ENCODE measurements at places on chromosomes 6 and 20. TPM values are rescaled to one million over a fixed set of nuclear protein-coding genes. Genes with fewer than 3 reads are reported as not detected.
A peak's percentile ranks its signal among the peaks of the same experiment; 100 is the strongest.

MICA gene
- total RNA-seq: 34.9 TPM

OLIG3 gene
- total RNA-seq: not detected

SIRPB1 gene
- 0.11 TPM for total RNA-seq

SIRPD gene
- not detected for total RNA-seq

ZBTB22 gene
- 11.2 TPM for total RNA-seq

RSPH3 gene
- 5.2 TPM for total RNA-seq

- peak; percentile 87 for DNase-seq
Observed at GRCh38 chr20:46283426-46284039, 24.8 kb downstream of the CDH22 start.

DNA sequence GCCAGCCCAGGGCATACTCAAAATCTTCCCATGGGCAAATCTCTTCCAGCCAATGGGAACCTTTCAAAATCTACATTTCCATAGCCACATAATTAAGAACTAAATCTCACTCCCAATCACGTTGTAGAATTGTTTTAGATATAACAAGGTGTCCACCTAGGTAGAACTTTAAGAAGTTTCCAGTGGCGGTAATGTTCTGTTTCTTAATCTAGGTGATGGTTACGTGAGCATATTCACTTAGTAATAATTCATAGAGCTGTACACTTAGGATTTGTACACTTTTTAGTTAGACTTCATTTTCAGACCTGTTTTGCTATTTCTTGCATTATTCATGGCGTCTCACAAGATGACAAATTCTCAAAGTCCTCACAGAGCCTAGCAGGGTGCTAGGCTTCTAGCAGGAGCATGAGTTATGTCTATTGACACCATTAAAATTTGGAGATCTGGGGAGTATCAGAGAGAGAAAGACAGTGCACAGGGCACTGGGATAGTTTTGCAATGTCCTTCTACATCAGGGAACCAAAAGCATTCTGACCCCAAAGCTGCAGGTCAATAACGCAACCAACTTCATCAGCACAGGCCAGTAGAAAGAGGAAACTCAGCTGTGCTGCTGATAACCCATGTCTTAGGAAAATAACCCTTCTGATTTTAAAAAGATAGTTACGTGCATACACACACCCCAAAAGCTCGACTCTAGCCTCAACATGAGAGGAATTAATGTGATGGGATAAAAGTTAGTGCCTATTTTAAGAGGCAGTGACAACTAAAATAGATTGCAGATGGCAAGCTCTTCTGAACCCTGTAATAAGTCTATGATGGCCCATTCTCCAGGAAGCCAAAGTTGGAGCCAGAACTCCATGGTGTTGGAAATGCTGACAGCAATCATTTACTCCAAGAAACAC is 518.1 kb upstream of the JARID2 start:
- DNase-seq: no peak

DNA sequence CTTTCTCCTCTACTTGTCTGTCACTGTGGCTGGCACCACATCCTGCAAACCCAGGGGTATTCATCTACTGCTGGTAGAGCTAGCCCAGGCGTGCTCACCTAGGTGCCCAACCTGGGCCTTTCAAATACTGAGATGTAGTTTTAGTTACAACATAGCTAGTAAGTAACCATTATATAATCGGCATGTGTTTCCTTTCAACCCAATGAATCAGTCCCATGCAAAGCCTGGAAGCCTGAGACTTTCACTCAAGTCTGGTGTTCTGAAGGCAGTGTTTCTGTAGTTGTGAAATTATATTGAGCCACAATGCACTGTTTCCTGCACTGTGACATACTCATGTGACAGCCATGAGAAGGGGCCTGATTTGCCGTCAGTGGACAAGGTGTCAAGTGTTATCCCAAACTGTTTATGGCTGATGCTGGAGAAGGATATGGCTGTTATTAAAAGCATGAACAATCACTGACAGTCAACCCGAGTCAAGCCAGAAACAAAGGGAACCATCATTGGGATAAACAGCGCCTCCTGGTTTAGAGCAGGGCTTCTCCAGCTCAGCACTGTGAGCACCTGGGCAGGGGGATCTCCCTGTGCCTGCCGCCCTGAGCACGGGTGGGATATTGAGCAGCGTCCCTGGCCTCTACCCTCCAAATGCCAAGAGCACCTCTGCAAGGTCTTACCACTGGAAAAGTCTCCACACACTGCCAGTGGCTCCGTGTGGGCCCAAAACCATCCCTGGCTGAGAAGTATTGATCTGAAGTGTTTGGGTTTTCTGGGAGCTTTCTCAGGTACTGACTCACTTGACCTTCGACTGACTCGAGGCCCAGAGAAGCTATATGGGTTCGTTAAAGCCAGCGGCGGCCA is 1.6 kb downstream of the PSMA7 start:
- DNase-seq: no peak

- peak; percentile 6 for DNase-seq
Observed at GRCh38 chr6:123804014-123804786, 535 bp downstream of the NKAIN2 start.

DNA sequence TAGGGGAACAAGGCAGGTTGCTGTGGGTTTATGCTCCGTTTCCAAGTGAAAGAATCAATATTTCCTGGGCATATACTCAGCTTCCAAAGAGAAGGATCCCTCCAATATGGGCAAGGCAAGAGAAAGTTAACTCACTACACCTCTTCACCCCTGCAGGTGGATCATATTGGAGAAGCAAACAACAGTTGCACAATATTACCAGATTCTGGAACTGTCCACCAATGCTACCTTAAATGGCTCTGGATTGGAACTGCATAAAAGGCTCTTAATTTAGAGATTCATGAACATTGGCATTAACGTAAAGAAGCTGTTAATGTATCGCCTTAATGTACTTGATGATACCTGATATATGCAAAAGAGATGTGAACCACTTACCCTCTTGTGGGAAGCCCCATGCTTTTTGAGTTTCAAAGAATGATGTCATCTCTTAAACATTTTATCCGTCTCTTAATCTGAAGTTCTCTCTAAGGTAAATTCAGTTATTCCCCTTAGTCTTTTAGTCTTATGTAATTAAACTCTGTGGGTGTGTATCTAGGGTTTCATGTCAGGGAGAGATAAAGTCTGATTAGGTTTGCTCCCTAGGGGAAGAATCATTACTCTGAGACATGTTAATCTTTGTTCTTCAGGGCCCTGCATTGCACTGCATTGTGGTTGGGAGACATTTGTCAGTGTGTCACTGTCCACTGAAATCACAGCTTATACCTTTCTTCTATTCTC is 99.5 kb downstream of the PHACTR1 start:
- peak; percentile 51 for DNase-seq

DNA sequence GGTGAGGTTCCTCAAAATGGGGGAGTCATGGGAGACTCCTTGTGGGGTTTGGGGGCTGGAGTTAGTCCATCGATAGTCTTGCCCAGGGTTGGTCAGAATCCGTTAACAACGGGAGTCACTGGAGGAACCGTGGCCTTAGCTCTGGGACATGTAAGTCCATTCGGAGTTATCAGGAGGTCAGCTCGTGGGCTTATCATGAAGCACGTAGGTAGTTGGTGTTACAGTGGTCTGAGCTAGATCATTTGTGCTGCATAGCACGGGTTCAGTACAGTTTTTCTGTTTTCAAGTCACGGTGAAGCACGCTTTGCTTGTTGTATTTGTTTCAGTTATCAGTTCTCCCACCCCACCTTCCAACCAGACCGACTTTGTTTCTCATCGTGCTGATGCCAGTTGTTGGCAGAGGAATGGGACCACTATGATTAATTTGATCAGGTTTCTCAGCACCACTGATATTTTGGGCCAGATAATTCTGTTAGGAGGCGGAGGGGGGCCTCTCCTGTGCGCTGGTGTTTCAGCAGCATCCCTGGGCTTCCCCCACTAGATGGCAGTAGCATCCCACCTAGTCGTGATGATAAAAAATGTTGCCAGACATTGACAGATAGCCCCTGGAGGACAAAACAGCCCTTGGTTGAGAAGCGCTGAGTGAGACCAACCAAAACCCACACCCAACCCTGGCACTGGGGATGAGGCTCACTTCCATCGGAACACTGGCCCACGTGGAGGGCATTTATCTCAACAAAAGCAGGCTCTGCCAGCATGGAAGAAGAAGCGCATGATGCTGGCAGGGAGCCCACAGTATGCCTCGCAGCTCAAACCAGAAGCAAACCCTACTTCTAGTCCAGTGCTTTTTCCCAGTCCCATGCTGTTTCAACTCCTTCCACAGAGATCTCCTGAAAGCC is 2.2 kb upstream of the APMAP start:
- DNase-seq: peak; percentile 69

DNA sequence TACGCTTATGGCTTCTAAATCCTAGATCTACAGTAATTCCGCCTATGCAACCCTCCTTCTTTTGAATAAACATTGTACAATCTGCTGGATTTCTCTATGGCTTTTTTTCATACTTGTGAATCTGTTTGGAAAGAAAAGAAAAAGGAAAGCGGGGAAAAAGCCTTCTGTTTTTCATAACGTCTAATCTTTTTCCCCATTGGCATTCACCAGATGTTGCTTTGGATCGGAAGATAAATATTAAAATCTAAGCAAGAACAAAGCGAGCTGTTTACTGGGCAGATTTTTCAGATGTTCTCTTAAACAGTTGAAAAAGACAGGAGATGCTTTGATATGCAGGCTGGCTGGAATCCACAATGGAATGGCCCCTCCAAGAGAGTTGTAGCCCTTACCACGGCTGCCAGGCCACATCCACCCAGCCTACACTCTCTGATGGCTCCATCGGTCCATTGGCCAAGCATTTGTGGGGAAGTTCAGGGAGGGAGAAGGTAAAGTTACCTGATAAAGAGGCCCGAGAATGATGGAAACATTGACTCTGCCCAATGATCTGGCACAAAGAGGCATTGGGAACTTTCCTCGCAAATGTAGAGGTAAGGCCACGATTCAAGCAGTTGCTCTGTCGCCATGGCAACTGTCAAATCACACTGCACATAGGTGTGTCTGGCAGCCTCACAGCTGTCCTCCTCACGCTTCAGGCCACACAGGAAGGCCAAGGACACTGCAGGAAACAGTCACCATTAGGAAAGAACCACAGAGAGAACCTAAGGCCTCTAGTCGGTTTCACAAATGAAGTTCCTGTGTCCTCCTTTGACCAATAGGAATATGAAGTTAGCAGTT is 70.3 kb downstream of the PKHD1 start:
- DNase-seq: peak; percentile 9

DNA sequence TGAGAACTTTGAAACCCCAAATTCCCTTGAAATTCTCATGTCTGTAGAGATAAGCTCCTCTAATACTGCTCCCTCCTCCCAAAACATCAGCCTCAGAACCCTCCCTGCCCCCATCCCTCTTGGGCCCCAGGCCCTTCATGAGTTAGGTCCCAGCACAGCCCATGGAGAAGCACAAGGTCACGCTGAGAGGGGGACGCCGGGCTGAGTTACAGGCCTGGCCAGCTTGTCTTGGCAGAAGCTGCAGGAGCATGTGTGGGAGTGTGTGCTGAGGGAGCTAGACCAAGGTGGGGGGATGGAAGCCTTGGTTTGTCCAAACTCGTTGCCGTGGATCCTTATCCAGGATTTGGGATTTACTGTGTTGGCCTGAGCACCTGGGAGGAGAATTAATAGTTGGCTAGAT is 8.5 kb upstream of the PTCRA start:
- DNase-seq: no peak

DNA sequence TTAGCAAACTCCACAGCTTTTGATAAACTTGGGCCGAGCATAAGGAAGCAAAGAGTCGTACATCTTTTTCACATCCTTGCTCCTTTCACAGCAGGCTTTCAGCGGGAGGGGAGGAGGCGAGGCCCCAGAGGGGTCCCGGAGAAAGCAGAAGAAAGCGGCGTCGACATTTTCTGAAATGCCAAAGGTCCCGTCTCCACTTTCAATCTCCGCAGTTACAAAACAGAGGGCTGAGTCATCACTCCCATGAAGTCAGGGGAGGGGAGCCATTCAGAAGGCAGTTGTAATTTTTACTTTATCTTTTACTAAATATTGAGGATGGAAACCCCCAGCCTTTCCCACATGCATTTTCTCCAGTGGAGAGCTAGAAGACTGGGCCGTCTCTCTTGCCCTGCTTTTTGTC is 174.2 kb upstream of the THBS2 start:
- peak; percentile 71 for DNase-seq

- DNase-seq: peak; percentile 90
Observed at GRCh38 chr6:16681260-16681873, 79.9 kb downstream of the ATXN1 start.

GRCh38 chr20:46359233-46359751 is 47.1 kb downstream of the ELMO2 start:
- no peak for DNase-seq

DNA sequence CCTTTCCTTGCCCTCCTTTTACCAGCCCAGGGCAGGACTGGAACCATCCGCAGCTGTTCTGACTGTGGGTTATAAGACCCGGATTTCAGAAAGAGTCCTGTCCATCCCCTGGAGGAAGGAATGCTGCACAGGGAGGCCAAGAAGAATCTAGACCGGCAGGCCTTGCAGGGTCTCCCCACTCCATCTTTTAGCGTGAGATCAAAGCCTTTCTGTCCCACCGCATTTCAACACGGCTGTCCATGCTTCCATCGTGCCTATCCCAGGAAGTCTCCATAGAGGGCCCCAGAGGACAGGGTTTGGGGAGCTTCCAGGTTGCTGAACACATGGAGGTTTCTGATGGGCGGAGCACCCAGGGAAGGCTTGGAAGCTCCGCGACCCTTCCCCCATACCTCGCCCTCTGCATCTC is 79.3 kb upstream of the AGPAT4 start:
- peak; percentile 65 for DNase-seq

DNA sequence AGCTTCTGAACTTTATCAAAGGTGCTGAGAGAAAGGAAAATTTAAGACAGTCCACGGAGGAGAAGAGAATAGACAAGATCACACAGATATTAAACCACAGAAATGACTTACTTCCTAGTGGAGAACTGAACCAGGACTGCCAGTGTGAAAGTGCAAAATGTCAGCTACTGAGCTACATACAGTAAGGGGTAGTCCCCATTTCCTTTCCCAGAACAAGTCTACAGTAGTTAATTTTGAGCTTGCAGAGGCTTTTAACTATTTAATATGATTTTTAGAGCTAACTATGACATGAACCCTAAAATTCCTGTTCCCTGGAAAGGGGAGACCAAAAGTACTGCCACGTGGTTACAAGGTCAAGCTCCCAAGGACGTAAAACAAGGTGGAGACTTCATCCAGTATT is 45.1 kb downstream of the CEP85L start:
- no peak for DNase-seq

- DNase-seq: peak; percentile 96
Observed at GRCh38 chr6:150072201-150072600, 3.3 kb upstream of the ULBP3 start.

- peak; percentile 69 for DNase-seq
Observed at GRCh38 chr6:6193221-6193745, 127.2 kb downstream of the F13A1 start.

All from Daoy (cell line).